Stimulated activated CD4-positive, alpha-beta T cell treated with anti-CD3 and anti-CD28 coated beads, TNF-alpha, amount 100 ng/mL, for 48 hours (primary cell): ENCODE measurements at places on chromosomes 7 and 10.

DNA sequence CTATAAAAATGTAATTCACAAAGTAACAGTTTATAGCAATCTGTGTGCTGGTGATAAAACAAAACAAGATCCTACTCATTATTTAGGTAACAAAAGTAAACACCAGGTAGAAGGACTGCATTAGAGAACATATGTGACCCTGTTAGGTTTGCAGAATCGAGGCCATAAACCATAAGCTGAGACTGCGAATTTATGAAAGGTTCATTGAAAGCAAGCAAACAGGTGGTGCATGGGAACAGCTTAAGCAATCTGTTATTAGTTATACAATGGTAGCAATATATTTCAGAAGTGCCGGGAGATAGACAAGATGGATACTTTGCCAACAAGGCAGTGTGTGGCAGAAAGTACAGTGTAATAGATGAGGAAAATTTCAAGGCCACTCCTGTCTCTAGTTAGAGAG is 23.5 kb upstream of the FAM133B start:
- no peak for DNase-seq

DNA sequence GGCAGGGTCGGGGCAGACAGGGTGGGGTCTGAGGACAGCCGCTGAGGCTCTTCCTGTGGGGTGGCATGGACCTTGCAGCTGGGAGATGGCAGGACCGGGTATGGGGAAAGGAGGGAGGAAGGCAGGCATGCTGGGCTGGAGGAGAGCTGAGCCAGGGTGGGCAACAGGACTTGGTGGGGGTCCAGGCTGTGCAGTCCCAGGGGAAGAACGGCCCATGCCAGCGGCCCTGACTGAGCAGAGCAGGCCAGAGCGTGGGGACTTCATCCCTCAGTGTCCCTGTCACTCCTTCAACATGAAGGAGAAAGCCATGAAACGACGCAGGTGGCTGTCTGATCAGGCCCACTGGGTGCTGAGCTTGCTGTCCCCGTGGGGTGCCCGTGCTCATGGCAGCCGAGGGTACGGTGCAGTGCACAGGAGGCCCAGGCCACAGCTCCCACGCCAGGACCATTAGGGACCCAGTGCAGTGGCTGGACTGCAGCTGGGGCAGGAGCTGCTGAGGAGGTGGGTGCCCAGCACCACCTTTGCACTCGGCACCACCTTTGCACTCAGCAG is 519.6 kb downstream of the PTPRN2 start:
- no peak for DNase-seq

DNA sequence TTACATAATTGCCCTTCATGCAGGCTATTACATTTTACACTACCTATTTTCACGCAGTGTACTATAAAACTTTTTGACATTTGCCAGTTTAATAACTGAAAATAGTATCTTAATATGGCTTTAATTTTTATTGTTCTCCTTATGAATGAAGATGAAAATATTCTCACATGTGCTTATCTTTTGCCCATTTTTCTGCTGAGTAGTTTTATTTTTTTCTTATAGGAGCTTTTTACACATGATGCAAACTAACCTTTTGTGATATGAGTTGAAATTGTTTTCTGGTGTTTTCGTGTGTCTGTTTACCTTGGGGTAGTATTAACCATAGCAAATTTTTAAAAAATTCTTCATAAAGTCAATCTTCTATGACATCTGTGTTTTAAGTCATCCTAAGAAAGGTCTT is 26.3 kb downstream of the OR9A2 start:
- no peak for DNase-seq

DNA sequence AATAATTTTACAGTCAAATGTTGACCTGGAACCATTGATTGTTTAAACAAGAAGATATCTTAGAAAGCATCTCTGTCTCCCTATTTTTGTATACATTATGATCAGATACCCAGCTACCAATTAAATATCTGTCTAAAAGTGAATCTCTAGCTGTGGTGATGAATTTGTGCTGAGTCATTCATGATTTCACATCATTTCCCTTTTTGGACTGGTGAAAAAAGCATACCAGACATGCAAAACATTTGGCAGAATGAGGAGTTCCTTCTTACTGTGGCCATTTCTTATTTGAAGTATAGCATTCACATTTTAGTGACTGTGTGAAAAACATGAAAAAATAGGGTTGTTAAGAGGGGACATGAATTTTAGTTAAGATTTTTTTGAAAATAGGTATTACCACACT is 98.0 kb upstream of the GATA3 start:
- no peak for DNase-seq

GRCh38 chr10:68109331-68109730 is at the start of gene MYPN:
TSS of gene MYPN (plus strand) at chr10:68109488. CDS start at chr10:68121439, 11,951 bp downstream.
- no peak for DNase-seq

GRCh38 chr7:50022451-50022850 is 70.6 kb downstream of the ZPBP start:
- DNase-seq = no peak

- no peak for DNase-seq
Observed at GRCh38 chr10:132486539-132487121, 51.0 kb upstream of the INPP5A start.

DNA sequence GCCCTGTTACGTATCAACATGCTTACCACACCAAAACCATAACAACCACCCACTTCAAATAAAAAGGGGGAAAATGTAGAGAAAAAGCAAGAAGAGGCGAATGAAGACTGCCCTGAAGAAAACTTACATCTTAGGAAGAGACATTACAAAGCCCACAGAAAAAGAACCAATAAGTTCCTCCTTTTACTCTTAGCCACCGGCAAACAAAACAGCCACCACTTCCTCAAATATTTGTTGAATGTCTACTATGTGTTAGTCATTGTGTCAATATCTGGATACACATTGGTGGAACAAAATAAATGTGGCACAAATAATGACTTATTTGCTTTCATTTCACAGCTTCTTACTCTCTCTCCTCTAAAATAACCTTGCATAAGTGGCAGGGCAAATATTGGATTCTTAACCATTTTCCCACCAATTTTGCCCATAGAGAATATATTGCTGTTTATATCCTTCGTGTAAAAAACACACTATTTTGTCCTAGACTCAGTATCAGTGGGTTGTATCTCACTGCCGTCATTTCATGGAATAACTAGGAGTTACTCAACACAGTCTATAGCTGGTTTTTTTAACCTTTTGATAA is 106.8 kb downstream of the ANK3 start:
- DNase-seq = no peak

GRCh38 chr7:126993626-126994213 is 259.0 kb downstream of the GRM8 start:
- DNase-seq = no peak

DNA sequence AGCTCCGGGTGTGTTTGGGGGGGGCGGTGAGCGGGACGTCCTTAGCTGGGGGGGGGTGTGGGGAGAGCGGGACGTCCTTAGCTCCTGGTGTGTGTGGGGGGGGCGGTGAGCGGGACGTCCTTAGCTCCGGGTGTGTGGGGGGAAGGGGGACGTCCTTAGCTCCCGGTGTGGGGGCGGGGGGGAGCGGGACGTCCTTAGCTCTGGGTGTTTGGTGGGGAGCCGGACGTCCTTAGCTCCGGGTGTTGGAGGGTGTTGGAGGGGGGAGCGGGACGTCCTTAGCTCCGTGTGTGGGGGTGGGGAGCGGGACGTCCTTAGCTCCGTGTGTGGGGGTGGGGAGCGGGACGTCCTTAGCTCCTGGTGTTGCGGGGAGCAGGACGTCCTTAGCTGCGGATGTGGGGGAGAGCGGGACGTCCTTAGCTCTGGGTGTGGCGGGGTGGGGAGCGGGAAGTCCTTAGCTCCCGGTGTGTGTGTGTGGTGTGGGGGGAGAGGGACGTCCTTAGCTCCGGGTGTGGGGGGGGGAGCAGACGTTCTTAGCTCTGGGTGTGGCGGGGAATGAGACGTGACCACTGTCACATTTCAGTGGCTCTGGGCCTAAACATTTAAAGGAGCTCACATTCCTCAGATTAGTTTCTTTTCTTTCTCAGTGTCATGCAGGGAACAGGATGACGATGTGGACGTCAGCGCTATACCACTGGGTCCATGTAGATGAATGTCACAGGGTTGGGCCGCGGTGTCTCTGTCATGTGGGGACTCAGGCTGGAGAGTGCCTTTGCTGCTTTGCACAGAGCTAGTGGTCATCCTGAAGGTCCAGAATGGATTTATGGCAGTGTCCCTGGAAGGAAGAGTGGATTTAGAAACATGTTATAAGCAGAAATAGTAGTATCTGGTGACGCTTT is 7.5 kb downstream of the DYNC2I1 start:
- peak; percentile 20 for DNase-seq

DNA sequence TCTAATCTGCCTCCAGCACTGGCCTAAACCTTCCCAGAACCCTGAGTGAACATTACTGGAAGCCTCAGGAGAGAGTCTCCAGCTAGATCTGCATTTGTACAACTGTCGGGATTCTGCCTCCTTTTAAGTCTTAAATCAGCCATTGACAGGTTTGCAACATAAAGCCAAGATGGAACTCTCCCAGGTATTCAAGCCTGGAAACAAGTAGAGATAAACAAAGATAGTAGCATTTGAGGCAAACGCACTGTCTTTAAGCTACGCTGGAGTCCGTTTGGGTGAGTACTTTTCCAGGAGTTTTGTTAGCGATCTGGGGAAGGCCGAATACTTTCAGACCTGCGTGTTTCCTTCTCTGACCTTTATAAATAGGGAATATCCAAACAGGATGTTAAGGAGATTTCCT is 317.2 kb upstream of the FZD8 start:
- no peak for DNase-seq

- DNase-seq = no peak
Observed at GRCh38 chr7:108605559-108606201, 36.0 kb downstream of the DNAJB9 start.

DNA sequence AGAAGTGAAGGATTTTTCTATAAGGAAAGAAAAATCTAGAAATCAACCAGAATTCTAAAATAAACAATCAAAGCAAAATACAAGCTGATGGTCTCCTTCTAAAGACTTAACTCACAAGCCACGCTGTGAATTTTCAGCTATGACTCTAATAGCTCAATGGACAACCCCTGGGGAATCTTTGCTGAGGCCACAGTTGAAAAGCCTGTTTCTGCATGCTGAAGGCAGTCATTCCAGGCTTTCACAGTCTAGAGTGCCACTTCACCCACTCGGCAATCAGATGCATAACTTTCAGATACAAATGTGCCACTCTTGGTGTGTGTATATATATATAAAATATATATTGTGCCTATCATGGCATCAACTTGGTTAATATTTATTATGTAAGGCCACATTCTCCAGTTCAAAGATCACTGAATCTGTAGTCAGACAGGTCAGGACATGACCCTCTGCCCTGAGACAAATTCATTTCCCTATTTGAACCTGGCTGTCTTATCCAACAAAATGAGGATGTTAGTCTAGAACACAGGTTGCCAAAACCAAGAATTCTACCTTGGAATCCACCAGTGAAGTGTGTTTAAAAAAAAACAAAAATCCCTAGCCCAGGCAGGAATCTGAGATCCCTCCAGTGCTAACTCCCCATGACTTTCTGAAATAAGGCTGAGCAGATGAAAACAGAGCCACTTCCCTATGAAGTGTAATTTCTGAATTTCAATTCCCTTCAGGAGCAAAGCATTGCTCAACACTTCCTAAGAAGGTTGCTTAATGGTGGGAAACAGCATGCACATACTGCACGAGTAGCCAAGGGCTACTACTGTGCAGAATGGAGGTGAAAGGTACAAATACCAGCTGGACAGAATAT is 9.9 kb downstream of the LIPA start:
- DNase-seq = no peak

- DNase-seq = no peak
Observed at GRCh38 chr7:143279186-143280098, 5.3 kb upstream of the TMEM139 start.

- DNase-seq = no peak
Observed at GRCh38 chr10:92413519-92413918, 122.6 kb downstream of the MARCHF5 start.

GRCh38 chr7:155285423-155285822 is 12.3 kb upstream of the INSIG1 start:
- DNase-seq = no peak

- DNase-seq = no peak
Observed at GRCh38 chr7:102291056-102291915, 4.6 kb downstream of the SH2B2 start.

DNA sequence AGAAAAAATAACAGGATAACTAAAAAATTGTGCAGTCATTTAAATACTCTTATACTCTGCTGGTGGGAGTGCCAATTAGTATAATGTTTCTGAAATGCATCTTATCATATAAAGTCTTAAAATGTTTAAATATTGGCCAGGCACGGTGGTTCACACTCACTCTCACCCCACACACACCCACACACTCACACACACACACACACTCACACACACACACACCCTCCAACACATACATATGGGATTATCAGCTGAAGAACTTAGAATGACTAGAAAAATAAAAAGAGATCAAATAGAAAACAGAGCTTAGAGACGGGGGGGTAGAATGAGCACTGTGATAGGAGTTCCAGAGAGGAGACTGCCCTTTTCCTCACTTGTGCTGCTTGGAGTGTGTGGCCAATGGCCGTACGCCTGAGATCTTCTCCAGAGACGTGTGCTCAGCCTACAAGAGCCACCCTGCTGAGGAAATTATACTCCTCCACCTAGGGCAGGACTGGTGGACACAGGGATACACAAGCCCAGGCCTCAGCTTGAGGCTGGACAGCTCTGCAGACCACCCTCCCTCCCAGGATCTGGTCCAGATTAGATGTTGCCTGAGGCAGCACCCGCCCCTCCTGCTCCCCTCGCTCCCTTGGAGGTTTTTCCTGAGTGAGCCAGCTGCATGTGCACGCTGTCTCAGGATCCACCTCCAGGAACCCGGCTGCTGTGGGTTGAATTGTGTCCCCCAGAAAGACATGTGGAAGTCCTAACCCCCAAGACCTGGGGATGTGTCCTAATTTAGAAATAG is 26.5 kb upstream of the PRKAG2 start:
- no peak for DNase-seq

- no peak for DNase-seq
Observed at GRCh38 chr7:112356596-112356995, 93.7 kb upstream of the IFRD1 start.

- DNase-seq = no peak
Observed at GRCh38 chr7:3552499-3552898, 251.4 kb downstream of the SDK1 start.

DNA sequence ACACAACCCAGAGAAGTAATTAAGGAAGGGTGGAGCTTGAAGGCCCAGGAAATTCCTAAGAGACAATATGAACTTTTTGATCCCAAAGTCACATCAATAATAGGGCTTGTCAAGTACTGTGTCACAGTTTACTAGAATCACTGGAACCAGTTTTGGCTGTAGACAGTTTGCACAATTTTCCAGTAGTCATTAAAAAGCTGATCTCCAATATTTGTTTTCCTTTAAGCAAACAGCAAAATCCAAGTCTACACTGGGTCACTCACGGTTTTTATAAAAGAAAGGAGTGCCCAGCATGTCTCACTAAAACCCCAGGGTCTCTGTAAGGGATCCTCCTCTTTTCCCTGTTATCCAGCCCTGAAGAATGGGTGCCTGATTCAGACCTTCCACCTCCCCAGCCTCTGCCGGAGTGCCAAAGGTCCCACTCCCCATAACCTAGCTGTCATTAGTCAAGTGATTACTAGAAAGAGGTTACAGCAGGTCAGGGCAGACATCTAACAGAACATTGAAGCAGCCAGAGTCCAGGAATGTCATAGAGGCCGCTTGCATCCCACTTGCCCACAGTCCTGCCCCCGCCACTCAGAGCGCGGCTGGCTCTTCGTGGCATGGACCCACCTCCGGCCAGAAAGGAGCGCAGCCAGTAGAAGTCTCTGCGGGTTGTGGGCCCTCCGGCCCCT is 552 bp downstream of the SLC25A16 start:
- DNase-seq = no peak
